Karpas-422 (cell line): ENCODE measurements at places on chromosomes 4 and X.
A peak's percentile ranks its signal among the peaks of the same experiment; 100 is the strongest.

- no peak for DNase-seq
These were observed at the start of gene NLGN3 for GRCh38 chrX:71144651-71145050. TSS of gene NLGN3 (plus strand) at chrX:71144841. CDS start at chrX:71147750, 2,909 bp downstream.

- no peak for DNase-seq
These were observed 14.6 kb downstream of the ALB start for GRCh38 chr4:73418677-73419076.

DNA sequence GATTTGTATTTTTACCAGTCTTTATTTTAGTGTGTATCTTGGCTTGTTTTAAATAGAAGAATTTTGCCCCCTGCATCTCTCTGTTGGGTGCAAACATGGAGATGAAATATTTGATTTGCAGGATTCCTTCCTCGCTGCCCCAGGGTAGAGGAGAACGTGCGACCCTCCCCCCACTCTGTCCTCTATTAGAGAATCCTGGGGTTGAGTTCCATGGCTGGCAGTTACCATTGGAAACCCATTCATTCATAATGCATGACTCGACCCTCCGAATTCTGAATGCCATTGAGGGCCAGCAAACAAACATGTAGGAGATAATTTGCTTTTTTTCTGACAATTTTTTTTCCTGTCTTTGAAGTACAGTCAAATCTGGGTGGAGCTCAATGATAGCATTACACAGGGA lies 53.7 kb downstream of the TRIM2 start:
- no peak for DNase-seq

DNA sequence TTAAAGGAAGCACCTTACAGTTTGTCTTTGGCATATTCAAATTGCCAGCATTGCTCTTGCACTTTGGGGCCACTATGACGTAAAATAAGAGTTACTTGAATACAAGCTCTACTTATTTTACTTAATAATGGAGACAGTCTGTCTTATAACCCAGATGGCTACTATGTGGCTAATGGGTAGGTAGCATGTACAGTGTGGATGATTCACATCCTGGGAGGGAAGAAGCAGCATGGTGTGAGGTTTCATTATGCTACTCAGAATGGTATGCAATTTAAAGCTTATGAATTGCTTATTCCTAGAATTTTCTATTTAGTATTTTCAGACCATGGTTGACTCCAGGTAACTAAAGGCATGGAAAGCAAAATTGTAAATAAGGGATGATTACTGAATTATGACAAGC lies 761.8 kb upstream of the ATOH1 start:
- DNase-seq, result no peak

- no peak for DNase-seq
These were observed 33.9 kb upstream of the DDIT4L start for GRCh38 chr4:100224160-100224559.

DNA sequence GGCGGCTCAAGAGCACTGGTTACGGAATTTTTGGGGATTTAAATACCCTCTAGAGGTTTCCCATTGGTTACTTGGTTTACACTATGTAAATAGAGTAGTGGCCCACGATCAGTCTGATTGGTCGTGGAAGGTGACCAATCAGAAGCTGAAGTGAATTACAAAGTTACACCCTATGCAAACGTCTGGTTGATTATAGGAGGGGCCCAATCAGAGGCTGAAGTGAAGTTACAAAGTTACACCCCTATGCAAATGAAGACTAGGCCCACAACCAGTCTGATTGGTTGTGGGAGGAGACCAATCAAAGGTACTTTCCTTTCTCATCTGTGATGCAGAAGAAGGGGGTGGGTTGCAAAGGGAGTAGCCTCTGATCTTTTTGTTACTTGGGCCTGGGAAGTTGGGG lies 45.1 kb upstream of the HSD17B10 start:
- peak; percentile 62 for DNase-seq

GRCh38 chrX:47138171-47138570 lies 6.3 kb downstream of the NDUFB11 start:
- DNase-seq, result no peak

- no peak for DNase-seq
These were observed 49.0 kb upstream of the CDKN2AIP start for GRCh38 chr4:183395395-183395794.

DNA sequence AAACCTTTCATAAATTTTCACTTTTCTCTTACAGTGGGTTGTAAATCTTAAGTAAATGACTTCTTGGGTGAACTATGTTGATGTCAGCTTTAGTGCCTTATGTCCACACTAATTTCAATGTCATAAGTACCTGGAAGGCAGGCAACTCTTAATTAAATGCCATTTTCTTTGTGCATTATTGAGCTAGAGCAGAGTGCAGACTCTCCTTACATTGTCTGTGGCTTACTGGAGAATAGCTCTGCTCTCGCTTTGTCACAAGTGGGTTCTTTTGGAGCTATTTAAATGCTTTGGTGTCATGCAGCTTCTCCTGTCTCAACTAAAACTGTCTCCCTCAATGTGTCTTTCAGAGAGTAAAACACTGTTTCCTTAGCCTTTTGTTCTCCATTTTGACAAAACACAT lies 411.6 kb downstream of the STIM2 start:
- no peak for DNase-seq

DNA sequence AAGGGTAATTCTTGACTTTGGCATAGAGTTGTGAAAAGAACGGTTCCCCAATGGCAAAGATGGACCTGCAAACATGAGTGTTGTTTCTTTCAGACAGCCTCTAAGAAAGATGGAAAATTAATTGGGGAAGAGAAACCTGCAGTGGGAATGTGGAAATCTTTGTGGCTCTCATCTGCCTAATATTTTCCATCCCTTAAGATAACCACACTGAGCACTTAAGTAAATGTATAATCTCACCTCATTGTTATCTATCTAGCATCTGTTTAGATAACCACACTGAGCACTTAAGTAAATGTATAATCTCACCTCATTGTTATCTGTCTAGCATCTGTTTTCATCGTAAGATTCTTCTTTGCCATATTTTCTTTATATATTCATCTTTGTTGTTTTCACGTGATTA lies 149.3 kb downstream of the NWD2 start:
- no peak for DNase-seq

DNA sequence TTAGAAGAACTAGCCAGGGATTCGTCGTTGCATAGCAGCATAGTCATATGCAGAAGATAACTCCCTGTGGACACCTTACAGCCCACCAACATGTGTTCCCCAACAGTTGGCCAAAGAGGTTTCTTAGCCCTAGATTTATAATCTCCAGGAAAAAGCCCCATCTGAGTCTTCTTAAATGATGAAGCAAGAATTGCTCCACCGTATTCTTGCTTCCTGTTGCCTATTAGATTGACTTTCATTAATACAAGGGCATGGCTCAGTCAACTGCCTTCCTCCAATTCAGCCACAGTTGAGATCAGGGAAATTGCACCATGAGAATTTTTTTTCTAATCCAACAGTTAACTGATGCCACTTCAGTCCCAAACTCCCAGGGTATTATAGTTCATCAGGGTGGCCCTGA lies 5.2 kb upstream of the AFF2 start:
- no peak for DNase-seq

GRCh38 chr4:141388481-141388880 lies 167.8 kb downstream of the ZNF330 start:
- DNase-seq, result no peak

DNA sequence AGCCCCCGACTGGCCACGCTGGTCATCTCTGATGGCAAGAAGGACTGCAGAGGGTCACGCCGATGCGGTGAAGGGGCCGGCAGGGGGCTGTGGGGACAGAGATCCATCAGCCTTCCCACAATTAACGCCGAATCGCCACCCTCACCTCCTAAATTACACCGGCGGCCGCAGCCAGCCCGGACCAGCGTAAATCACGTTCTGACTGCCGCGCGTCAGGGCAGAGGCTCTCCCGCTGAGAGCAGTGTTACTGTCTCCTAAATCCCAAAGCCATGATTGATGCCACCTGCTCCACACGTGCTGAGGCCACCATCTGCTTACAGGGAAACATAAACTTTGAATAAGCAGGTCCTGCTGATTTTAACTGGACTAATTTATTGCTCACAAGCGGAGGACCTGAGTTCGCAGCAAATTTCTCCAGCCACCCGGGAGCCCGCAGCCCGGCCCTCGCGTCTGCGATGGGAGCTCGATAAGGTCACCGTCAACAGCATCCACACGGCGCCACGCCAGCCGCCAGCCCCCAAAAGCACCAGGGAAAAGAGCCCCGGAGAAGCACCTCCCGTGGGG lies 127.3 kb upstream of the NKX1-1 start:
- no peak for DNase-seq

DNA sequence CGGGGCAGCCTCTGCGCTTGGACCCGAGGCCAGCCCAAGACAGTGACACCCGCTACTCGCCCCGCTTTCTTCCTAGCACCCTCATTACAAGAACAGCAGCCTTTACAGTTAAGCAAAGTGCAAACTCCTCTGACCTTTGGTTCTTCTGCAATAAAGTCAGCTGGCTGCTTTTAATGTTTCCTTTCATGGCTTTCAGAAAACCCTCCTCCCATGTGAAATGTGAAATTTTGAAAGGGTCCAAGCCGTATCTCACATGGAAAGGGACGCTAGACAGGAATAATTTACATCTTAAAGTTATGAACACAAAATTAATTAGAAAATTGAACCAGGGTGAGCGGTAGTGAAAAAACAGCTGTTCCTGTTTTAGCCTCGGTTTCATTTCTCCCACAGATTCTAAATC lies 520.1 kb upstream of the FRG1 start:
- no peak for DNase-seq

DNA sequence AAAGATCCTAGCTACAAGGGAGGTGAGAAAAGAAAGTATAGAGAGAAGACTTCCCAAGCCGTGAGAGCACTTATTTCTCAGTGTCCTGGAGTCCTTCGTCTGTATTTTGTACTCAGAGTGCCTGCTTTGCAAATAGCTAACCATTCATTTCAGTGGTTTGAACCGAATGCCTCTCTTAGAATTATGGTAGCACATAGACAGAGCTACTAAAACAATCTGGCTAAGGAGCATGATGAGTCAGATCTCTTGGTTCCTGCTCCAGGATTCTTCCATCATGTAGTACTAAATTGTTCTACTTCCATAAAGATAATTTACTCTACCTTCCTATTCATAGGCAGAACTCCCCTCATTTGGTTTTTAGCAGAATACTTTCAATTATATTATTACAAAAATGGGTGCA lies 946.6 kb downstream of the STIM2 start:
- DNase-seq, result no peak

DNA sequence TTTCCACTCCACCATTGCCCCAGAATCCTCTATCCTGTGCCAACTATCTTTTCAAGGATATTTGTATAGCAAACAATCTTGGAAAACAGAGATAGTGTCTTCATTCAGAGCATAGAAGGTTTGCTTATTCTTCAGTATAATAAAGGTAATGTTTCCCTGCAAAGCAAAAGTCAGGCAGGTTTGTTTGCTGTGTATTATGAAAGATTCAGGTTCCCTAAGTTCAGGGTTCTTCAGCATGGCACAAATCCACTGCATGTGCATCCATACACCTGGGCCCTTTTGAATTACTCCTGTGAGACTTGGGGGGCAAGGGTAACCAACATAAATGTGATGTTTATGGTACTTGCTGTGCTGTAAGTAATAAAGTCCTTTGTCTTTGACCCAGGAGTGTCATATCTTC lies 33.2 kb upstream of the ZC4H2 start:
- no peak for DNase-seq

DNA sequence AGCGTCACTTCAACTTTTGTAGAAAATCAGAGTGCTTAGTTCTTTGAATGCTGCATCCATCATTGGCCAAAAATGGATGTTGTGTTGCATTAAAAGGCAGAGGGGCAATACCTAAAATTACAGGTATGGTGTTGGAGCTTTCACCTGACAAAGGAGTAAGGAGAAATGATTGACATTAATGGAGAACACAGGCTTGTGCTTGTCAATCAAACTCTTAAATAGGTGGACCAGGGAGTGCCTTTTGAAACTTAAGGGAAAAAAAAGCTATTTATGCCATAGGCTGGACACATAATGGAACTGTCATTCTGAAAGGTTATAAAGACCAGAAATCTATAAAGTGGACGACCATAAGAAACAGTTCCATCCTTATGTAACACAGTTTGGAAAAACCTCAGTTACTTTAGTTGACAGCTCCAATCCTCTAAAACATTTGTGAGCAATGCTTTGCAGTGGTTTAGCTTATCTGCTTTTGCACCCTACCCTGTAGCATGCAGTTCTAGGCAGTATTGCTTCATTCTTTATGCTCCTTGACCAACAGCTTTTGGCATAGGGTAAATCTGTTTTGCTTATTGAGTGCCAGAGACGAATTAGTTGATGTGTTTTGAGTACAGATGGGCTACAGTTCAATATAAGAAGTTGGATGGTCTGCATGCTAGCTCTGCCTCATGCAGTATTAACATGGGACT lies 2.4 kb downstream of the HADH start:
- no peak for DNase-seq

- no peak for DNase-seq
These were observed 82.2 kb upstream of the PCDH18 start for GRCh38 chr4:137614491-137614890.

GRCh38 chr4:182880387-182881356 lies 36.5 kb downstream of the DCTD start:
- no peak for DNase-seq

DNA sequence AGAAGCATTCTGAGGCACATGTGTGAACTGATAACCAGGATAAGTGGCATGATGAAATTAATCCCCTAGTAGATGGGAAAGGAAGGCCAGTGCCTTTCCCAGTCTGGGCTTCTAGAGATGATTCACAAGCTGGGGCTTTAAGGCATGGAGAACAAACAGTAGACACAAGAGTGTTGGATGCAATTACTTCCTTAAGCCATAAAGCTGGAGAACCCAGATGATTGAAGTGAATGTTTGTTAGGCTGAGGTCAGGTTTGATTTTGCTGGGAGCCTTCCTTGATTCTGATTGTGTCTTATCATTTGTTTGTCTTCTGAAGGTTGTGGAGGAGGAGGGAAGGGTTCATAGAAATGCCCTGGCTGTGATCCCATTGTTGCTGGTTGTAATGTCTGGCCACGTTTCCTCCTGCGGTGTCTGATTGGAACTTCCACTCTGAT lies 125.2 kb downstream of the NHS start:
- DNase-seq, result no peak

DNA sequence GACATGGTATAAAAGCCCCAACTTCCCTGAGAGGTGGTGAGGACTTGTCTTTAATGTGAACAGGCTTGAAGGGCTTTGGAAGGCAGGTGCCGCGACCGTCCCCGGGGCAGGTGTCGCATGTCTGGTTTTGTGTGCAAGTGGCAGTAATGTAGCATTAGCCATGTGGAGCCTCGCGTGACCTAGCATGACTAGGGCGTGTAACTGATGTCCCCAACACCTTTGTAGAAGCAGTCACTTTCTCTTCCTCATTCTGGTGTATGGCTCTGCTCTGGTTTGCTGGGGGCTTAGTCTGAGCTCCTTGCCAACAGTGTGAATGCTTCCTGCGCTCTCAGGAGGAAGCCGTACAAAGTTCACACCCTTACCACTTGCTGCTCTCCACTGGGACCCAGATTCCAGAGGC lies 145.7 kb downstream of the AMMECR1 start:
- DNase-seq, result peak; percentile 53

DNA sequence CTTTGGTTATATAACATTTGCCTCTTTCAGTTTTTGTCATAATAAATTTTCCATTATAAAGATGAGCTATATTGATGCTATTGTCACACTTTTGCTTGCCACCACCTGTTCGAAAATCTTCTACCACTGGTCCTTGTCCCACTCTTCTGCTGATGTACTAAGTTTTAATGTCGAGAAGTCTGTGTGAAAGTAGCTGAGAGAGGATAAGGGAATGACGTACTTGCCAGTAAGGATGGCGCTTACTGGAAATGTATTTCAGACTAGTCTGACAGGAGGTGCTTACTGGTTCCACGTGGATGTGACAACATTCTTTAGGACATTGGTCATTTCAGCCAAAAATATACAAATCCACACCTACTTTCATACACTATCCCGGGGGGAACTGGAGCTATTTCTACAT lies 132.7 kb upstream of the NR3C2 start:
- no peak for DNase-seq
